ENCODE measurements at places on chromosomes 5 and 9.

DNA sequence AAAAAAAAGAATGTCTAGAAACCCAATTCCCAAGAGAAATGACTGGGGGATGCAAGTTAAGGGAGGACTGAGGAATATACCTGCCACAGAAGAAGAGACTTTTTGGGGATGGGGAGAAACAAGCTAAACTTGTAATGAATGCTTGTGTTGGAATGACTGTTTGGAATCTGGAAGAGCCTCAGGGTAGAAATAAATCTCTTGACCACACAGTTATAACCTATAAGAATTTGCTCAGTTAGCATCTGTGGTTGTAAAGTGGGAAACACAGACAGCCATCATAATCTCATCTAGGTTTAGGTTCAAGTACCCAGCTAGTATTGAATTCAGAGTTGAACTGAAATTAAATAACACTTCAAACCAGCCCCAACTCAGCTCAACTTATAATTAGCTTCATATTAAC lies 678.3 kb upstream of the CHD1 start:
- DNase-seq = no peak

DNA sequence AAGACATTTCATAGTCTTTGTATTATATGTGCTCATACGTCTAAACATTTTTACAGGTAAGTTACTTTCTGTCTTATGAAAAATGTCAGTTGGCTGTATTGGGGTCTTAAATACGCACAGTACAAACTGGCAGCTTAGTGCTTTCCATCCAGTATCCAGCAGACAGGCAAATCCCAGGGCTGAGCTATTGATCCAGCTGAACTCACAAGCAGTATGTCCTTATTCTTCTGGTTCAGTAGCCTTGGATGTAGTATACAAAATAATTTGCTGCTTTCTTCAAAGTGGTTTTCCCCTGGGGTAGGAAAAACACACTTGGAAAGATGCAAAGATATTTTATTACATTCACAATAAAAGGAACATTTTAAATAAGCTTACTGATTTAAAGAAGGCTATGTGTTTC lies 617.2 kb downstream of the NR2F1-AS1 start:
- no peak for DNase-seq

GRCh38 chr9:13063880-13064459 lies 215.5 kb downstream of the MPDZ start:
- DNase-seq = no peak

DNA sequence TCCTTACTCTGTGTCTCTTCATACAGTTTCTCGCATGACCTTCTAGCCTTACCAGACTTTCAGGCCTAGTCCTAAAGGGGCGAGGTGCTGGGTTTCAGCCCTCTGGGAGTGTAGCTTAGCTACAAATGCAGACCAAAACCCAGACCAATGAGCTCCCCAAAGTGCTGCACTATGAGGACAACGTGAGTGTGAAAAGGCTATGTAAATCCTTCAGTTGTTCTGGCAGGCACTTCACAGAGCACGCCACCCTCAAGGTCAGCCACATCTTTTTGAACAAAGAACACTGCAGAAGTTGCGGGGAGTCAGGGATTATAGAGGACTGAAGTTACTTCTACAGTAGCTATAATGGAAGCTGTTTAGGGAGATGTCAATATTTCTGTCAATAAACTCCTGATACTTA lies 301.7 kb downstream of the MARCHF11 start:
- DNase-seq = no peak

GRCh38 chr9:121055642-121056143 lies 5.6 kb upstream of the C5 start:
- DNase-seq = no peak

- no peak for DNase-seq
Measured at GRCh38 chr5:125026867-125027731, 280.7 kb upstream of the ZNF608 start.

DNA sequence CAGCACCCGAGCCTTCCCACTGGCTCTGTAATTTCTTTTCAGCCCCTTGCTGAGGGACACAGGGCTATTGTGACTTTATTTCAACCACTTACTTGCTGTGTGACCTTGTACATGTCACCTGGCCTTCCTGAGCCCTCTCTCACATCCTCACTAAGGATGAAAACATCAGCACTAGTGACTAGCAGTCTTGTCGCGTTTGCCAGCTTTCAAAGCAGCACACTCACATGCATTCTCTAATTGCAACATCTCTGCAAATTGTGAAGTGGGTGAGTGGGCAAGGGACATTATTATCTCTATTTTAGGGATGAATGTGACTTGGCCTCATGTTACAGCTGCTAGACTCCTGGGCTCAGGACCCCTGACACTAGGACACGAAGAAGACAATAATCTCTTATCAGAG lies 144.5 kb downstream of the SEC61B start:
- no peak for DNase-seq

DNA sequence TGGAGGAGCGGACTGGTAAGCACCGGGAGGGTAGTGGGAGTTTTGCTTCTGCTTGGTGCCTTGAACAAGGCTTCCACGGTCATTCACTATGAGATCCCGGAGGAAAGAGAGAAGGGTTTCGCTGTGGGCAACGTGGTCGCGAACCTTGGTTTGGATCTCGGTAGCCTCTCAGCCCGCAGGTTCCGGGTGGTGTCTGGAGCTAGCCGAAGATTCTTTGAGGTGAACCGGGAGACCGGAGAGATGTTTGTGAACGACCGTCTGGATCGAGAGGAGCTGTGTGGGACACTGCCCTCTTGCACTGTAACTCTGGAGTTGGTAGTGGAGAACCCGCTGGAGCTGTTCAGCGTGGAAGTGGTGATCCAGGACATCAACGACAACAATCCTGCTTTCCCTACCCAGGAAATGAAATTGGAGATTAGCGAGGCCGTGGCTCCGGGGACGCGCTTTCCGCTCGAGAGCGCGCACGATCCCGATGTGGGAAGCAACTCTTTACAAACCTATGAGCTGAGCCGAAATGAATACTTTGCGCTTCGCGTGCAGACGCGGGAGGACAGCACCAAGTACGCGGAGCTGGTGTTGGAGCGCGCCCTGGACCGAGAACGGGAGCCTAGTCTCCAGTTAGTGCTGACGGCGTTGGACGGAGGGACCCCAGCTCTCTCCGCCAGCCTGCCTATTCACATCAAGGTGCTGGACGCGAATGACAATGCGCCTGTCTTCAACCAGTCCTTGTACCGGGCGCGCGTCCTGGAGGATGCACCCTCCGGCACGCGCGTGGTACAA lies 556 bp downstream of the PCDHGC3 start:
- DNase-seq = no peak

- DNase-seq = peak; percentile 57
Measured at GRCh38 chr9:111937781-111938426, 41.3 kb downstream of the UGCG start.
